ENCODE measurements at places on chromosomes 12 and 14.

- DNase-seq: no peak
Observed at GRCh38 chr14:104118006-104118844, 20.2 kb upstream of the KIF26A start.

- no peak for DNase-seq
Observed at GRCh38 chr12:100992194-100992593, 197.6 kb downstream of the ANO4 start.

GRCh38 chr14:65934070-65934435, 521.5 kb downstream of the FUT8 start:
- DNase-seq: no peak

DNA sequence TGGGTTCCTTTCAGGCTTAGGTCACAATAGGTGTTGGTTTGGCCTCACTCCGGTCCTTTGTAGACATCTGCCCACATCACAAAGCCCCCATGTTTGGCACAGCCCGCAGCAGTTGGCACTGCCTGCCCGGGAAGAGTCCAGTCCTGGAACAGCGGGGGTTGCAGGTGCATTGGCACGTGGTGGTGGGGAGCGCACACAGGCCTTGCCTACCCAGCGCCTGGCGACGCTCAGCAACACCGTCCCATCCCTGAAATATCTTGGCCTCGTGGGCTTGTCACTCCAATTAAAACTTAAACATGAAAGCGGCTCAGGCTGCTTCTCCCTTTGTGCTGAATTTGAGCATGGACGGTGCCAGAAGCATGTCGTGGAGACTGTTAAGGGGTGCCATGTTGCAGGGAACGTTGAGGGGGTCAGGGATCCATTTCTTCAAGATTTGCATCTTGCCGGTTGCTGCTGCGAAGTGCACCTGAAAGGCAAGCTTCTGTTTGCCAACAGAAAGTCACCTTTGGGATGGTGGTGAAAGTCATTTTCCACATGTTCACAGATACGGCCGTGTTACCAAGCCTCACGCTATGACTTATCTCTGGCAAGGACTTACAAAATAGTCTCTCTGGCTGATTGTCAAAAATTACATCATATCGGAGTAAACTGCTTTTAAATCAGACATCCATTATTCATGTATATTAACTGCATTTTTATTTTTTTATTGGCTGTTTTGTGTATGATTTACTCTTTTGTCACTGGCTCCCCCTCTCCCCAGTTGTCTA, 91.5 kb downstream of the FBXW8 start:
- DNase-seq: no peak

DNA sequence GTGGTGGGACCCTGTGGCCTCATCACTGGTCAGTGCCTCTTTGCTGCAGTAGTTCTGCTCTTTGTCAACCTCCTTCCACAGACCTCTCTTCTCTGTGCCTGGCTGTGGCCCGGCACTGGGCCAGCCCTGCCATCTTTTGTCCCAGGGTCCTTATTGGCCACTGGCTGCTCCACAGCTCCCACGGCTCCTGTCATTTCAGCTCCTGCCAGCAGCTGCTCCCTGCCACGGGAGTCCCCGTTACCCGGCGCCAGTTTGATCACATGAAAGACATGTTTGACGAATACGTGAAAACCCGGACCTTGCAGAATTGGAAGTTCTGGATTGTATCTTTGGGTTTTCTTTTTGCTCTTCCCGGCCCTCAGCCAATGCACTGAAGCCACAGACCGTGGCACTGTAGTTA, 35.4 kb downstream of the IL31 start:
- no peak for DNase-seq

DNA sequence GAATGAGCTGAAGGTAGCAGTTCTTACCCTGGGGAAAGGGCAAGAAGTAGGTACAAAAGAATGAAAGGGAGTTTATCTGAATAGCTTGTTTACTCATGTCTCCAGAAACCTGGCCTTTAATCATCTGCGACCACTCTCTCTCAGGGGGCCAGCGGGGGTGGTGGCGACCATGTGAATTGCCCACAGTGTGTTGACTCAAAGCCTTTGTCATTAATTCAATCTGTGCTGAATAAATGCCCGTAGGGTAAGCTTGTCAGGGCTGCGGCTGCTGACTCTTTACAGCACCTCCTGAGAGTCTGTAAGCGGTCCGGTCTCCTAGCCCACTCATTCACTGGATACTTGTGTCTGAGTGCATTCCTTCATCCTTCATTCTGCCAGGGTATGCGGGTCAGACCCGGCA, 874.4 kb downstream of the SLC6A15 start:
- DNase-seq: no peak

GRCh38 chr14:89121968-89122620, 294.9 kb downstream of the FOXN3 start:
- no peak for DNase-seq

DNA sequence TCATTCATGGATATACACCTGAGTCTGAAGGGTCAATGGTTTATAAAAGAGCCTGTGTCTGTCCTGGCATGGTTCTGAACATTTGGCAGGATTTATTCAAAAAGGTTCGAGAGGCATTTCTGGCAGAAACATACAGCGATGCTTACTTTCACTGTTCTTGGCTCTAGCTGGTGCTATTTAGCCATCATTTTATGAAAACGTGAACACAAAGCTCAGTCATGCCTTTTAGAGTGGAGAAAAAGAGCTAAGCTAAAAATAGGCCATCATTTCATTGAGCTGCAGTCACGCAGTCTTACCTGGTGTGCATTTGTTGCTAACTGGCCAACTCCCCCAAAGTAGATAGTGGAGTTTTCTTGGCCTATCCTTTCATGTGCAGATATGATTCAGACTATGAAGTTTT, 1209.5 kb downstream of the SLC16A7 start:
- no peak for DNase-seq

DNA sequence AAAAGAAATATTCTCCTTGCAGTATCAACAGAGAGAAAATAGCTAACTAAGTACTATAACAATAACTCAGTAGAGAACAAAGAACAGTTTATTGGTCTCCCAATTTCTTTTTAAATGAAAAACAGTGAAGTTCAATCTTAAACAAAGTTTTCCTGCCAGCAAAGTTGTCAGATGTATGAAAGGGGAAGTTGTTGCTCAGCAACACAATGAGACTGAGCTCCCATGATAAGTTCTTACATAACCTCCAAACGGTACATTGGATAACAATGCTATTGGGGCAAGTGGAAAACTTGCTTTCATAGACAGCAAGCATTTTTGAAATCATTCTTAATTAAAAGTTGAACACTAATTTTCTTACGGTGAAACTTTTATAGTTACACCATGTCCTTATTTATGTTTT, 94.9 kb downstream of the ALG10B start:
- no peak for DNase-seq

DNA sequence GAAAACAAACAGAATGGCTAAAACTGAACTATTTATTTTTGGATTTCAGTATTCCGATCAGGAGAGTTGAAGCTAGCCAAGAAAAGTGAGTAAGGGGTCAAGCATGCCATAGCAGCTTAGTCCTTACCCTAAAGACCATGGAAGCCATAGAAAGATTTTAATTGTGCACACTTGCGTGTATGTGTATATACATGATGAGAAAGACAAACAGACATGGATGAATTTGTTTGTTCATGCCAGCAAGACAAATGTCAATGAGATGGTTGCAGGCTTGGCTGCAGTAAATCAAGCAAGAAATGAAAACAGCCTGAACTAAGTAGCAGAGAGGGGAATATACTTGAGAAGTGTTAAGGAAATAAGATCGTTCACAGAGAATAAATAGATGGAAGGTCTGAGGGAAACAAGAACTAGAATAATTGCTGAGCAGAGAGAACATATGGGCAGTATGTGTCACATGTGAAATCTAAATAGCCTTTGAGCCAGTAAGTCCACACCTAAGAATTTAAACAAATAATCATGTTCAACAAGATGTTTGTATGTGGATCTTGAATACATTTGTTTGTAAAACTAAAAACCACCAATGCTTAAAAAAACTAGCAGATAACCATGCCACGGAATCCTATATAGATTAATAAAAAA, 14.8 kb downstream of the SNW1 start:
- no peak for DNase-seq

- DNase-seq: no peak
Observed at GRCh38 chr12:40175489-40175888, 49.3 kb upstream of the LRRK2 start.

- DNase-seq: no peak
Observed at GRCh38 chr12:103505371-103506236, 9.8 kb upstream of the C12orf42 start.

DNA sequence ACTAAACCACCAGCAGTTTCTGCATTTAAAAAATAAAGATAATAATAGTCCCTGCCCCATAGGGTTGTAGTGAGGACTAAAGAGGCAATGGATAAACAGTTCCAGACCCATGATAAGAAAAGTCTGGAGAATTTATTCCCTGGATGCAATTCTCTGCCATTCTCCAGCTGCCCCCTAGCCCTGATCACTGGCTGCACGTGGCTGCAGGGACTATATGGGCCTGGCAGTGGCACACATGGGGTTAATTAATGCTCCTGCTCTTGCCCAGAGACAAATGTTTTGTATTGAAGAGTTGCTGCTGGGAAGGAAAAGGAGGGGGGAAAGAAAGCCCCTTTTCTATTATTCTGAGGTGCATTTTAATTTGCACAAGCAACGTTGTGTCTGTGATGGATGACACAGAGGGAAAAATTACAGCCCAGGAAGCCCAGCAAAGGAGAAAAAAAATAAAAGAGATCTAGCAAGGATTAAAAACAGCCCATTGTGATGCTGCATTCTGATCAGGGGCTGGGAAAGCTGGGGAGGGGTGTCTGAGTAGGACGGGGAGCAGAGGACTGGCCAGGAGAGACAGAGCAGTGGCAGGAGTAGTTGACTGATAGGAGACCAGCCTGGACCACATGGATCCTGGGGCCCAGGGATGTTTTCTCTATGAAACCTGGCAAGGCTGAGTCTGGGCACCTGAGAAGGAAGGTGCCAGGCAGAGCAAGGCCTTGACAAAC, 149.3 kb downstream of the ESRRB start:
- DNase-seq: no peak

DNA sequence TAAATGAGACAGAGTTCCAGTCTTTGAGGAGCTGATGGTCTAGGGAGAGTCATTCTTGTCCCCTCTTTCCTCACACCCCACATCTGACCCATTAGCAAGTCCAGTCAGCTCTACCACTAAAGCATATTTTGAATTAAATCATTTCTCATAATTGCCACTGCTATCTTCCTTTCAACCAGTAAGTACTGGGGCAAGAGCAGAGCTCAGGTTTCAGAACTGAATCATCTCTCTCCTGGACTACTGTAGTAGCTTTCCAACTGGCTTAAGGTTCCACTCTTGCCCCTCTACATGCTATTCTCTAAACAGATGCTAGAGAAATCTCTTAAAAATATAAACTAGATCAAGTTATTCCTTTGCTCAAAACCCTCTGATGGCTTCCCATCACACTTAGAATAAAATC, 218.3 kb downstream of the TTC6 start:
- no peak for DNase-seq
